H4 (cell line): ENCODE measurements at places on chromosomes 11 and 22. TPM values are rescaled to one million over a fixed set of nuclear protein-coding genes. Genes with fewer than 3 reads are reported as not detected.
A peak's percentile ranks its signal among the peaks of the same experiment; 100 is the strongest.

The TSKU gene
- 64.5 and 67.1 TPM in 2 replicates for total RNA-seq

The LRRN4CL gene
- 0.14 TPM in 1 of 2 replicates, not detected in the other for total RNA-seq

The ESAM gene
- 0.33 TPM in 1 of 2 replicates, not detected in the other for total RNA-seq

GRCh38 chr11:65320386-65321075, 5.9 kb downstream of the CDC42EP2 start:
- DNase-seq = no peak

DNA sequence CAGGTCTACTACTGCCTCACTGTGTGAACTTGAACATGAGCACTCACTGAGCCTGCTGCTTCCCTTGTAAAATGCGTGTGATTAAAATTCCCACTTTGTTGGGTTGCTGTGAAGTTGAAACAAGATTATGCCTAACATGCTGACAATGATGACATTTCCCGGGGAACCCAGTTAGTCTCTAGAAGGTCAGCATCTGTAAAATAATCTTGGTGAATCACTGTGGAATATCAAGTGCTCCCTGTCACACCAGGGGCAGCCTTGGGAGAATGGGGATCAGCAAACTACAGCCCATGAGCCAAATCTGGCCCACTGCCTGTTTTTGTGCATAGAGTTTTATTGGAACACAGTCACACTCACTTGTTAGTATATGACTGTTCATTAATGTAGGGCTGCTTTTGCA, 335.2 kb downstream of the MIAT start:
- no peak for DNase-seq

DNA sequence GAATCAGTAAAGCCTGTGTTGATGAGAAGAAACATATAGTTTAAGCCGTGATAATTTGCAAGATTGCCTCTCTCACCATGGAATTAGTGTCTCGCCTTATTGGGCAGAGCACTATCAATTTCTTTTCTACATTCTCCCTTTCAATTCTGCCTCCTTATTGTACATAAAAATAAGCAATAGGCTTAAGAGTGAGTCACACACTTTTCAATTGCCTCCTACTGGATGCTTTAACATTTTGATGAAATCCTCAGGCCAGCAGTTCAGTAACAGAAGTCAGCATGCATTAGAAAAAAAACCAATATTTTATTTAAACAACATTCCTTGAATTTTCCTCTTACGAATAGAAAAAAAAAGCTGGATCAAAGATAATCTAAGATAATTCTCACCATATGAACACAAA, 33.8 kb upstream of the VWA5A start:
- DNase-seq = no peak

The RBFOX2 gene
- 35.6 and 55.3 TPM in 2 replicates for total RNA-seq

GRCh38 chr22:29954203-29954855, 71.4 kb downstream of the MTMR3 start:
- no peak for DNase-seq

DNA sequence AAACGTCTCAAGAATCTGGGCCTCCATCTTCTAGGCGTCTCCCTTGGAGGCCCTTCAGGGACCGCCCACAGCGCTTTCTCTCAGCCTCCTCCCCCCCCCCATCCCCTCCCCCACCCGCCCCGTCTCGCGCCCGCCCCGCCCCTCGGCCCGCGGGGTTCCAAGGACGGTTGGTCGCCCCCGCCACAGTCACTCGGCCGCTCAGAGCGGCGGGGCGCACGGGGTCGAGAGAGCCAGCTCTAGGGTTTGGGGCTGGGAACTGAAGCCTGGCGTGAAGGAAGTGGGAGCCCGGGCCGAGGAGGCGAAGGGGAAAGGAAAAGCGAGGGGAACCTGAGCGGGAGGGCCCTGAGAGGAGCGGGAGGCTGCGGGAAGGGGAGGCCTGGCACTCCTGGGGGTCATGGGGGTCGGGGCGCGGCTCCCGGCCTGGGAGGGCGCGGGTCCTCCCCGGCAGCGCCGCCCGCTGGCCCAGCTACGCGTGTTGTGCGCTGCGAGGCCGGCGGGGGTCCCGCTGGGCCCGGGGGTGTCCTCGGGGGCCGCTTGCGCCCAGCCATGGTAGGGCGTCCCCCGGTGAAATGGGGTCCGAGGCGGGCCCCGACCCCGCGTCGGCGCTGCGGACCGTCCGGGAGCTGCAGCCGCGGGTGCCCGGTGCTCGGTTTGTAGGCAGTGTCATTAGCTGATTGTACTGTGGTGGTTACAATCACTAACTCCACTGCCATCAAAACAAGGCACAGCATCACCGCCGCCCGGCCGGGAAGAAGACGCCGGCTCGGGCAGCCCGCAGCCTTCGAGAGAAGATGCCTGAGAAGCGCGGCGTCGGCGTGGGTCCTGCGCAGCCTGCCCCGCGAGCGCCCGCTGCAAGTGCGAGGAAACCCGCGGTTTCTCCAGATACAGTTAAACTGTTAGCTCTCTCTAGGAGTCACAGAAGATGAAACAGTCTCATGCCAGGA, at the start of gene BTG4:
Gene BTG4 (minus strand): TSS at position 91 of the 944 bp plus-strand sequence. CDS start 13,610 bp downstream, outside the sequence.
- no peak for DNase-seq

- no peak for DNase-seq
Measured at GRCh38 chr11:79331203-79331901, 109.5 kb downstream of the TENM4 start.

The FAM227A gene
- total RNA-seq = 0.23 and 0.33 TPM in 2 replicates

GRCh38 chr22:35023692-35024363, 42.1 kb upstream of the ISX start:
- DNase-seq = peak; percentile 18

The OR4C3 gene
- total RNA-seq = not detected in 2 replicates

The NOX4 gene
- total RNA-seq = 1.4 and 3.1 TPM in 2 replicates

DNA sequence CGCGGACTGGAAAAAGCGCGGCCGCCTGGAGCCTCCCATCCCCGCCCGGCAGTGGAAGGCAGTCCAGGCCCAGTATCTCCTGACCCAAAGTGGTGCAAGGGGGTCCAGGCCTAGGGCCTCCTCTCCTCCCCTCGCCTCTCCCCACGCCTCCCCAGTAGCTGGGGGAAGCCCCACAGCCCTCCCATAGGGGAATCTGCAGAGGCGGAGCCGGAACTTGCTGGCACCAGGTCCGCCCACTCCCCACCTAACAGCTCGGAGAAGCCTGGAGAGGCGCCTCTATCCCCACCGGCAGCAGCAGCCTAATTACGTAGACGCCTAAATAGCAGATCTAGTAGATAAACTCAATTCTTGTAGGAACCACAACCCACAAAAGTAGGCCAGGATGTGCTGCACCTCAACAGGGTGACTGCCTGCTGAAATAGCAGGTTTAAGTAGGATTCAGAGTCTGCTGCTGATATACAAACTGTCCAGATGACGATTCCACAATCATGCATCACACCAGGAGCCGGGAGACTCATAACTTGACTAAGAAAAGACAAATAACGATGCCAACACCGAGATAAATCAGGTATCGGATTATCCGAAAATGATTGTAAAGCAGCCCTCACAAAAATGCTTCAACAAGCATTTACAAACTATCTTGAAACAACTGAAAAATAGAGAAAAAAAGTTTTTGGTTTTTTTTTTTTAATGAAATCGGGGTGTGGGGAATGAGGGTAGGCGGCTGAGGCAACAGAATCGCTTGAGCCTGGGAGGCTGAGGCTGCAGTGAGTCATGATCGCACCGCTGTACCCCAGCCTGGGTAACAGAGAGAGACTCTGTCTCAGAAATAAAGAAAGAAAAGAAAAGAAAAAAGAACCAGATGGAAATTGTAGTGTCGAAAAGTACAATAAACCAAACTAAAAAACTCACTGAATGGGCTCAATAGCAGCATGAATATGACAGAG, 11.4 kb upstream of the BRD1 start:
- DNase-seq = no peak

The SOX6 gene
- total RNA-seq = 6.4 and 16.6 TPM in 2 replicates

The TAF6L gene
- 15.0 and 19.1 TPM in 2 replicates for total RNA-seq

DNA sequence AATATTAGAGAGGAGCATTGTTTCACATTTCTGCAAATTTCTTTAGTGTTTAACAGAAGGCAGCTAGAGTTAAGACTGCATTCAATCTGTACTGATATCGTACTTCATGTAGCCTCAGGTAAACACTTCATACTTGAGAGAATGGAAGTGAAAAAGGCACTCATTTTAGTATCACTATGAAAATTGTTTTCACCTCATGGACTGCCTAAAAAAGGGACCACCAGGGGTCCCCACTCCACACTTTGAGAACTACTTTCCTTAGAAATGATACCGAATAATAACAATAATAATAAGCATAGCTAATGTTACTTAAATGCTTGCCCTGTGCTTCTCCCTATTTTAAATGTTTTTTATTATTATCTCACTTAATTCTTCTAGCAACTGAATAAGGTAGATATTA, 95.1 kb downstream of the BLID start:
- DNase-seq = no peak

The MAPK12 gene
- 33.3 and 37.8 TPM in 2 replicates for total RNA-seq

The CHRNA10 gene
- 0.18 and 0.91 TPM in 2 replicates for total RNA-seq

- DNase-seq = no peak
Measured at GRCh38 chr11:65401073-65401802, 14.8 kb downstream of the FRMD8 start.

The APOA1 gene
- total RNA-seq = 0.54 TPM in 1 of 2 replicates, not detected in the other

The EXPH5 gene
- total RNA-seq = 0.49 and 2.1 TPM in 2 replicates

The HEPN1 gene
- total RNA-seq = not detected in 2 replicates

- no peak for DNase-seq
Measured at GRCh38 chr11:65416841-65417701, 5.5 kb upstream of the NEAT1 start.

GRCh38 chr11:9732453-9732852, 68.6 kb downstream of the SWAP70 start:
- no peak for DNase-seq

DNA sequence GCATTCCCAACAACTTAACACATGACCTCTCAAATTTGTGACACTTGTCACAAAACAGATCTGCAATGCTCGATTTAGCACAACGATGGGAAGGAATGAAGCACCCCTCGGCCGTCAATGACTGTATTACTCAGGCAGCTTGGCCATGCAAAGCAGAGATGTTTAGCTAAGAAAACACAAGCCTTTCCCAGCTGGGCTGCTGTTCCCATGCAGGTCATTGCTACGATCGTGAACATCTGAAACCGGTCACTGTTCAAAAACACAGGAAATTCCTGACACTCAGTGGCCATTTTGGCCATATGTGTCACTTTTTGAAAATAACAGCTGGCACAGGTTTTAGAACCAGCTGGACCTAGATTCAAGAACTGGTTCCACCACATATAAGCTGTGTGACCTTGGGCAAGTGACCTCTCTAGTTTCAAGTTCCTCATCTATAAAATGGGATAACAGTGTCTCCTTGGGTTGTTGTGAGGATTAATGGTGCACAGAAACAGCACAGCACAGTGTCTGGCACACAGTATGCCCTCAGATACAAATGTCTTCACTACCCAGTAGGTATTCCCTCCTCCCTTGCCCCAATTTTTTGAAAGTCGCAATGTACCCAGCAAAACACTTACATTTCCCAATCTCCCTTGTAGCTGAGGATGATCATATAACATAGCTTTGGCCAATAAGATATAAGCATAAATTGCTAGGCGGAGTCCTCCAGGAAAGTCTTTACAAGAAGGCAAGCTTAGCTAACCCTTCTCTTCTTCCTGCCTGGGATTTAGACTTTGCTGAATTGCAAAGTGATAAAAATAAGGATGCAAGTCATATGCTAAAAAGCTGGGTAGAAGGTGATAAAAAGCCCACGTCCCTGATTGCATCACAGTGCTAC, 93.1 kb downstream of the C11orf58 start:
- no peak for DNase-seq
